ENCODE measurements at places on chromosomes 3 and 15.

DNA sequence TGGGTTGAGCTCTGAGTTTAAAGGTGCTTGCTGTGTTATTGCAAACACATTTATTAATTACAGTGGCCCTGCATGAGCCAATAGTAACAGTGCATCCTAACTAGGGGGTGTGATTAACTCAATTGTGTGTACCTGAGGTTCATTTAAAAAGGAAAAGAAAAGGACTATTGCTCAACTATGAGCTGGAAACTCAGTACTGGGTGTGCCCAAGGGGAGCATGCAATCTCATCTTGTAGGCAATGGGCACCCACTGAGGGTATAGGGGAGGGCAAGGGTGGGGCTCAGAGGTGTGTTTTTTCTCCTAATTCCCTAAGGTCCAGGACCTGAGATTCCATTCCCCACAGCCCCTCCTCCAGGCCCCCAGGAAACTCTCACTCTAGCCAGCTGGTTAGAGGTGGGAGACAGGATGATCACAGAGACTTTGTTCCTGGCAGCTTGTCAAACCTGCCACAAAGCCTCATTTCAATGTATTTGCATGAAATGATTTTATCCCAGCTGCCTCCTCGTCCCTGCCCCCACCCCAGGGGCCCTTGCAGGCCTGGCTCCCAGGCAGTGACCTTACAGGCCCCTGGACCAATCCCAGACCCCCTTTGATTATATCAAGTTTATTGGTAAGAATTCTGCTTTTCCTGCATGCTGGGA is 220.7 kb downstream of the TBC1D2B start:
- DNase-seq, result no peak

DNA sequence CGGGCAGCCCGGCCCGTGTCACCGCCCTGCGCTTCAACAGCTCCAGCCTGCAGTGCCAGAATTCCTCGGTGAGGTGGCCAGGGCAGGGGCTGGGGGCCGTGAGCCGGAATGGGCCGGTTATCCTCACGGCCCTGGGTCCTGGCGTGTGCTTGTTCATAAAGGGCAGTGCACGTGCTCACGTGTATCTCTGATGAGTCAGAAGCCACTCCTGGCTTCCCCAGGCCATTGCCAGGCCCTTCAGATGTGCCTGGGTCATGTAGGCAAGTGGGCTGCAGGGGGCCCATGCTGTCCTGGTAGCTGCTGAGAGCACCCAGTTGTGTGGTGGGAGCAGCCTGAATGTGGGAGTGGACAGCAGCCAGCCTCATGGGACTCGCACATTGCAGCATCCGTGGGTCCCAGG is 29.2 kb downstream of the PLXNA1 start:
- DNase-seq, result no peak

- DNase-seq, result no peak
Observed at GRCh38 chr3:37731895-37732294, 129.8 kb upstream of the CTDSPL start.

- DNase-seq, result no peak
Observed at GRCh38 chr3:64327100-64327804, 102.0 kb upstream of the PRICKLE2 start.

DNA sequence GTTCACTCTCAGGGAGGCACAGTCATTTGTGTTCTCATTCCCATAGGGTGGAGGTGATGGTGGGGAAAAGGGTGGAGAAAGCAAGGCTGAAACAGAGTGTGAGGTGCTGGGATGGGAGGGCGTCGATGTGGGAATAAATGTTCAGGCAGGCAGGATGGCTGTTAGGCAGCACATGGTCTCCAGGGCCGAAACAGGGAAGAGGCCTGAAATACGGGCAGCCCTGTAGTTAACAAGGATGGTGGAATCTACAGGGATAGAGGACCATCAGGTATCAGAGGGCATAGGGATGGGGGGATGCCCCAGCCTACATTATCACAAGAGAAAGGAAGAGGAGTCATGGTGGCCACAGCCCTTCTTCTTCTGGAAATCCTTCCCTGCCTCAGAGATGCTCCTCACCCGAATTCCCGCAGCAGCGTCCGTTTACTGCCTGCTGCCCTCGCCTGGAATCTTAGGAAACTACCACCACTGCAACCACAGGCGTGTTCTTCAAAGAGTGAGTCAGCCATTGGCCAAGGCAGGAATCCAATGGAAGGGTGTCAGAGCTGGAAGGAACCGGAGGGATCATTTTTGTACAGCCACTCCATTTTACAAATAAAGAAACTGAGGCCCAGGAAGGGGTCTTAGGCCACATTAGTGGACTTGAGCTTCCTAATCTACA is 49.7 kb upstream of the POMGNT2 start:
- no peak for DNase-seq

DNA sequence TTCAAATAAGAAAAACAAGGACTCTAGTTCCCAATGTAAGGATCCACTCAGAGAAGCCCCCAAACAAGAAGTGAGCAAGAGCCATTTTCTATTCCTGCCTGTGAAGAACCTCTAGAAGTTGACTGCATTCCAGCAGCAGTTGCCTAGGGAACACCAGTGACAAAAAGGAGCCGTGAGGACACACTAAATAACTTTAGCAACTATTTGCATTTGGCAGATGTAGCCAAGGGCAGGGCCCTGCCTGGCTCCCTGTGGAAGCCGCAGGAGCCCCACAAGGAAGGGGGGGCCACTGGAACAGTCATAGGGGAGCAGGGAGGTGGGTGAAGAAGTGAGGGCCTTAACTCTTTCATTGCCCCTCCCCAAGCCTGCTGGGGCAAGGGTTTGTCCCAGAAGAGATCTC is 470.2 kb upstream of the PROK2 start:
- DNase-seq, result no peak

DNA sequence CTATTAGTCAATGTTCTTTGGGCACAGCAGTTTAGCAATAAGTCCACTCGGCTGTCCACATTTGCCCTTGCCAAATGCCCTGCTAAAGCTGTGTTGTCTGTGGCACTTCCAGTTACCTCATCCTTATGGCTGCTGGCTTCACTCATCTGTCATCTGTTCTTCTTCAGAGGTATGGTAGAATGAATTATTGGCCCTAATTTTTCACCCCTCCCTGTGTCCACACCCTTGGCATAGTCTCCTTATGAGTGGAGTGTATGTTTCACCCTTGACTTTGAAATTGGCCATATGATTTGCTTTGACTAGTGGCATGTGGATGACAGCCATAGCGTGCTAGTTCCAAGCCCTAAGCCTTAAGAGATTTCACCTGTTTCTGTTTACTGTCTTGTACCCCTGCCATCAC is 72.1 kb upstream of the EPHB1 start:
- DNase-seq, result no peak

DNA sequence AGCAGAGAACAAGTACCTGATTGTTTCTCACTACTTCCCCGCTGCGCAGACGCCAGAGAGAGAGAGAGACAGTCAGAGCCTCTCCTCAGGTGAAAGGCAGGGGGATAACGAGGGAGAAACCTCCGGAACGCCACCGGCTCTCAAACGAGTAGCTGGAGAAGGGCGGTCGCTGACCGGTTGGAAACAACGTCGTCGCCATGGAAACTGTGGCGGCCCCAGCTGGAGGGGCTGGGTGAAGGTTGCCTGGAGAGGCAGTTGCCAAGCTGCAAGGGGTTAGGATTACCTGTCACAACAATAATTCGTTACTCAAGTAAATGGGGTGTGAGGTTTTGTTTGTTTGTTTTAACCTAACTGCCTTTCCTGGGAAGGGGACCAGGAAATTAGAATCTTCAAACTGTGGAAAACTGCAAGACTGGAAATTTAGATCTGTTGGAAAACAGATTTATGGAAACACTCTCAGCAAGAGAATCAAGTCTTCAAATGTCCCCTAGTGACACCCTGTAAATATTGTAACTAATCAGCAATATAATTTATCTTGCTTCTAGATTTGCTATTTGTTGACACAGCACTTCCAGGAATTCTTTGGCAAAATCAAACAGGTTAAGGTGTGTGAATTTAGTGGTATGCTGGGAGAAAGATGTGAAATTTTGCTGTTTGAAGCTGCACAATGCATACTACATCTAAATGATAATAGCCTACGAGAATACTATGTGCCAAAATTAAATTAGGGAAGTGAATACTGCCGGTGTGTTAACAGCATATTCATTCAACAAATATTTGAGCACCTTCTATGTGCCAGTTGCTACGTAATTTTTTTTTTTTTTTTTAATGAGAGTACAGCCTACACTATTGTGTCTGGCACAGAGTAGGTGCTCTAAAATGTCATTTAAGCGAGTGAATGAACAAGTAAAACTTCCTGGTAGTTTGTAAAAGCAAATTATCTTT is at the start of gene DNAH12:
DNAH12 (minus strand) TSS at position 164 of the 945 bp plus-strand sequence. CDS start 1,474 bp downstream, outside the sequence.
- no peak for DNase-seq

- no peak for DNase-seq
Observed at GRCh38 chr3:149080011-149080698, 6.2 kb downstream of the HLTF start.

- no peak for DNase-seq
Observed at GRCh38 chr15:92603743-92604470, 51.7 kb downstream of the FAM174B start.

DNA sequence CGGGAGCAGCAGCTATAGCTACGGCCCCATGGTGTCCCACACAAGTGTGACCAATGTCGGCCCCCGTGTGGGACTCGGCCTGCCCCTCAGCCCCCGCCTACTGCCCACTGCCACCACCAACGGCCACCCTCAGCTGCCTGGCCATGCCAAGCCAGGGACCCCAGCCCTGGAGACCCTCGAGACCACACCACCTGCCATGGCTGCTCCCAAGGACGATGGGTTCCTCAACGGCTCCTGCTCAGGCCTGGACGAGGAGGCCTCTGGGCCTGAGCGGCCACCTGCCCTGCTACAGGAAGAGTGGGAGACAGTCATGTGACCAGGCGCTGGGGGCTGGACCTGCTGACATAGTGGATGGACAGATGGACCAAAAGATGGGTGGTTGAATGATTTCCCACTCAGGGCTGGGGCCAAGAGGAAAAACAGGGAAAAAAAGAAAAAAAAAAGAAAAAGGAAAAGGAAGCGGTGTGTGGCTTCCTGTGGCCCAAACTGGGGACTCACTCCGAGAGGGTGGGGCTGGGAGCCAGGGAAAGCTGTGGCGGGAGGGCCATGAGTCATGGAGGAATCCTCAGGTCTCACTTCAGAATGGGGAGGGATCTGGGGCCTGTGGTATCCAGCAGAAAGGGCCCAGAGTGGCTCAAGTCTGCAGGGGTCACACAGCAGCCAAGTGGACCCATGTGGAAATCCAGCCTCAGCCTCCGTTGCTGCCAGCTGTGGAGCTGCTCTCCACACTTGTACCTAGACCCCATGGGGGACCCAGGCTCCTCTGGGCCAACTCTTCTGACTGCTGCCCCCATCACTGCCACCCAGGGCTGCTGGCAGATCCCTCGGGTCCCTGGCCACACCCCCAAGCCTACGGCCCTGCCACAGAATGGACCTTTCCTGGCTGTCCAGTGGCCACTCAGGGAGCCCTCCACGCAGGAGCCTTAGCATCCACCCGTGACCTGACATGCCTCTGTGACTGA is 26.1 kb downstream of the PTH1R start:
- DNase-seq, result no peak

DNA sequence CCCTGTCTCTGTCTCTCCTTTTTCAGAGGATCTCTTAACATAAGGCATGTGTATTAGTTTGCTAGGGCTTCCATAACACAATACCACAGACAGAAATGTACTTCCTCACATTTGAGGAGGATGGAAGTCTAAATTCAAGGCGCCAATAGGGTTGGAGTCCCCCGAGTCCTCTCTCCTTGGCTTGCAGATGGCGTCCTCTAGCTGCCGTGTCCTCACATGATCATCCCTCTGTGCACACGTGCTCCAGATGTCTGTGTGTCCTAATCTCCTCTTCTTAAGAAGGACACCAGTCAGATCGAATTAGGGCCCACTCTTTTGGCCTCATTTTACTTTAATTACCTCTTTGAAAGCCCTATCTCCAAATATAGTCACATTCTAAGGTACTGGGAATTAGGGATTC is 23.0 kb upstream of the BFSP2 start:
- no peak for DNase-seq

DNA sequence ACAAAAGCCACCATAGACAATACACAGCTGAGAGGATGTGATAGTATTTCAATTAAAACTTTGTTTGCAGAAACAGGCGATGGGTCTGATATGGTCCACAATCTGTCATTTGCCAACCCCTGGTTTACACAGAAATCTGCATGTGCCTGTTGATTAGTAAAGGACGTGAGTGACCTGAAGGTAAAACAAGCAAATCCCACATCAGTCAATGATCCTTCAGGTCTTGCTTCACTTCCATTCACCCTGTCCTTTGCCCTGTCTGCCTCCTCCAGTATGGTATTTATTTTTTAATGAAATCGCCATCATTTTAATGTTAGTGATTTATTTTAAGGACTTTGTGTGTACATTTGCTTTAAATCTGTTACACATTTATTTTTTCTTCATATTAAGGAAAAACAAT is 166.2 kb downstream of the FEZF2 start:
- no peak for DNase-seq

GRCh38 chr3:114213627-114214541 is 23.5 kb downstream of the ZNF80 start:
- no peak for DNase-seq

GRCh38 chr3:86251781-86252180 is 739.2 kb downstream of the VGLL3 start:
- DNase-seq, result no peak

- DNase-seq, result no peak
Observed at GRCh38 chr3:71317749-71318457, 265.6 kb downstream of the FOXP1 start.

DNA sequence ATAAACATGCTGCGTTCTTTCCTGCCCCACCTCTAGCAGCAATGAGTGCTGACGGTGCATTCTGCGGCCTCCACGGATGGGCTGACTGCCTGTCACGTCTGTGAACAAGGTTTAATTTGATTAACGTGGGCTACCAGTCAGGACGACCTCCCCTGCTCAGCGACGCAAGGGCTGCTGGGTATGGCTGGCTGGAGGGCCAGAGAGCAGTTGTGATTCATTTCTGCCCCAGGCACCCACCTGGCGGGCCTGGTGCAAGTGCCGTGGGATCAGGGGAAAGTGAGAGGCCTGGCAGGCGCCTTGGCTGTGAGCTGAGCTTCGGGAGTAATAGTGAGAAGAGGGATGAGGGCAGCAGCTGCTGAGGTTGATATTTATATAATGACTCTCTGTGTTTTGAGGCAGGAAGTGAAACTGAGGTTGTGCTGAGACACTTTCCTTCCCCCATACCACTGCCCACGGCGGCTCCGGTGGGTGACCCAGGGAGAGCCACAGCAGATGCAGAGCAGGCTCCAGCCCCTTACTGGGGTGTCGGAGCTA is 190.4 kb upstream of the BCL6 start:
- no peak for DNase-seq

- no peak for DNase-seq
Observed at GRCh38 chr3:3792391-3792790, 6.8 kb upstream of the LRRN1 start.

DNA sequence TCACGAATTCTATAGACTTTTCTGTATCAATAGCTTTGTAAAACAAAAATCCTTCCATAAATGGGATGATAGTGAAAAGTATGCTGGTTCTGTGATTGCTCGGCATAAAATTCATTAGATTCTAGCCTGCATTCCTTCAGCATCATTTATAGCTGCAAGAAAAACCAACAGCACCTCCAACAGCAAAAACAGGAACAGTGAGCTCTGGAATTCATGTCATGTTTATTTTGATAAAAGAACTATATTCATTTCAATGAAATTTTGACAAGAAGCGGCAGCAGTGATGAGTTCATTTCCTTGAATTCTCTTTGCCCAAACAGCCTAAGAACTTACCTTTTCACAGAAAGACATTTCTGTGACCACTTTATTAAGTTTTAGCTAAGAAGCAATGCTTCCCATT is 515.2 kb upstream of the CCDC54 start:
- DNase-seq, result no peak

Measured in amygdala (tissue), 56 donors.